ENCODE measurements at places on chromosomes 7 and 10.

GRCh38 chr7:29194594-29195427 lies at the start of gene CHN2:
CHN2 (plus strand) TSS chr7:29194775.
- no peak for DNase-seq

- no peak for DNase-seq
Measured at GRCh38 chr10:51879238-51879637, 179.8 kb upstream of the CSTF2T start.

GRCh38 chr7:26696161-26696560 lies 168.2 kb downstream of the SKAP2 start:
- no peak for DNase-seq

DNA sequence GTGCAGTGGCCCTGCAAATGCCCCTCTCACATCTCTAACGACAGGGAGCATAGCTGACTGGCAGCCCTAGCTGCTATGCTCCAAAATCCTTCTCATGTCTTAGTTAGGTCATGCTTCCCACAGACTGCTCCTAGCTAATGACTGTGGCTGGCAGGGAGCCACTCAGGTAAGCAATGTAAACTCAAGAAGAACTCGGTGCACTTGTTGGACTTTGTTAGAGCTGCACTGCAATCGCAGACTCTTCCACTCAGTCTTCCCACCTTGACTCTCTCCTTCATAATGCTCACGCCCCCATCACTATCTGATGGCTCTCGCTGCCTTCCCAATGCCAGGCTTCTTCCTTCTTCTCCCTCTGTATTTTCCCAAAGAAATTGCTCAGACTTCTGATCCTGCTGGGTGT lies 24.0 kb downstream of the OR9A2 start:
- DNase-seq = no peak

GRCh38 chr10:7587168-7587864 lies 79.5 kb downstream of the ITIH5 start:
- no peak for DNase-seq

GRCh38 chr7:19665399-19666008 lies 43.3 kb downstream of the POLR1F start:
- DNase-seq = no peak

- DNase-seq = no peak
Measured at GRCh38 chr10:16440396-16441133, 3.8 kb downstream of the PTER start.

- DNase-seq = no peak
Measured at GRCh38 chr10:119316729-119317097, 109.3 kb downstream of the GRK5 start.

GRCh38 chr7:128366300-128366699 lies 4.8 kb upstream of the PRRT4 start:
- DNase-seq = no peak

Data from esophagus squamous epithelium (tissue), 5 donors.